ENCODE measurements at places on chromosomes 6 and 20. TPM values are rescaled to one million over a fixed set of nuclear protein-coding genes. Genes with fewer than 3 reads are reported as not detected.

Gene DACT2
- 1.4 TPM for total RNA-seq

DNA sequence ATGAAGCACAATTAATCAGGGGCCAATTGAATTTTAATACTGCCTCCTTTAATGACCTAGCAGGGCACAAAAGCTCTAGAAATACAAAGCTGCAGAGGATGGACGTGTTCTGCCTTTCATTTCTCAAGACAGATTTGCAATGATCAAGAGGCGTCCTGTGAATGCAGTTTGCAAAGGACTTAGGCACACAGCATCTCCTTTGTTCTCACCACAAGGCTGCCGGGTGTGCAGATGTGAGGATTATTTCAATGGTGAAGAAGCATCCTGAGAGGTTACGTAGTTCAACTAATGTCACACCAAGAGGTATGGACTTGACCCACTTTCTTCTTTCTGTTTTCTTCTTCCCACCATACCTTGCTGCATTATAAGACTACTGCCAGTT, 42.9 kb upstream of the SPTLC3 start:
- H3K27ac ChIP-seq = no peak overlapping the region
- no peaks in the 10 kb centered on the region for H3K4me1 ChIP-seq
- H3K36me3 ChIP-seq = no peaks in the 10 kb centered on the region
- no peaks in the 10 kb centered on the region for H3K27me3 ChIP-seq
- no peak overlapping the region for H3K4me3 ChIP-seq

Gene SYS1
- 32.4 TPM for total RNA-seq

Gene SIM1
- total RNA-seq = not detected

- H3K4me3 ChIP-seq = peak overlapping the region; percentile 50
- no peak overlapping the region for H3K27ac ChIP-seq
- H3K36me3 ChIP-seq = no peaks in the 10 kb centered on the region
Measured at GRCh38 chr20:41048461-41049301, 20.1 kb downstream of the TOP1 start.

Gene DCBLD1
- total RNA-seq = 11.8 TPM

GRCh38 chr20:33693289-33693688, 7.1 kb upstream of the E2F1 start:
- DNase-seq = no peak
- H3K27ac ChIP-seq = no peak overlapping the region
- no peak overlapping the region for H3K4me3 ChIP-seq
- H3K4me1 ChIP-seq = peaks cover 33% of the 10 kb centered on the region
- H3K27me3 ChIP-seq = no peaks in the 10 kb centered on the region
- H3K36me3 ChIP-seq = no peaks in the 10 kb centered on the region

Gene TP53INP2
- total RNA-seq = 40.1 TPM

Gene METTL24
- 0.57 TPM for total RNA-seq

DNA sequence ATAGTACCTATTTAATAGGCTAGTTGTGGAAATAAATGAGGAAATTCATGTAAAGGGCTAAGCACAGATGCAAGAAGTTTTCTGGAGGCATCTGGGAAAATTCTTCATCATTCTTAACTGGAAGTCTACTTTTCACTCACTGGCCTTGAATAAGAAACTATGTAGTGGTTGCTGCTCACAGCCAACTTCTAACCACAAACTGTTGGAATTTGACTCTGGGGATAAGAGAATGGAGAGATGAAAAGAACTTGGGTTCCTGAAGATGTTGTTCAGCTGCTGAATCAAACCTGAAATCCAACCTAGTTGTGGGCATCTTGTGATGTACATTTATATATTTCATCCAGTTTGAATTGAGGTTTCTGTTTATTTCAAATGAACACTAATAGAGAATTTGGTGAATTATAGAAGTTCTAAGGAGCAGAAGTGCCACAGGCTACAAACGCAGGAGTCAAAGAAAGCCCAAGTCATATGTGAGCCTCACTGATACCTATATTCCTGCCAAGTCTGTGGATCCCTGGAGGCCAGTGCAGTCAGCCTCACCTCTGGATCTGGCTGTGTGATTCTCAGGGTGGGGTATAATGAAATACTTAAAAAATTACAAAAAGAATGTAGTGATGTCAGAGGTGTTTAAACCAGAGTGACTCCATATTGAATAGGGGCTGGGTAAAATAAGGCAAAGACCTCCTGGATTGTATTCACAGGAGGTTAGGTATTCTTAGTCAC, 18.7 kb upstream of the MEI4 start:
- H3K27me3 ChIP-seq = no peaks in the 10 kb centered on the region
- no peak for DNase-seq
- no peak overlapping the region for H3K4me3 ChIP-seq
- H3K27ac ChIP-seq = no peak overlapping the region
- H3K4me1 ChIP-seq = no peaks in the 10 kb centered on the region

- H3K27ac ChIP-seq = no peak overlapping the region
- H3K36me3 ChIP-seq = no peaks in the 10 kb centered on the region
- H3K27me3 ChIP-seq = no peaks in the 10 kb centered on the region
- no peak overlapping the region for H3K4me3 ChIP-seq
- DNase-seq = no peak
Measured at GRCh38 chr20:36754656-36755222, 8.8 kb upstream of the NDRG3 start.

DNA sequence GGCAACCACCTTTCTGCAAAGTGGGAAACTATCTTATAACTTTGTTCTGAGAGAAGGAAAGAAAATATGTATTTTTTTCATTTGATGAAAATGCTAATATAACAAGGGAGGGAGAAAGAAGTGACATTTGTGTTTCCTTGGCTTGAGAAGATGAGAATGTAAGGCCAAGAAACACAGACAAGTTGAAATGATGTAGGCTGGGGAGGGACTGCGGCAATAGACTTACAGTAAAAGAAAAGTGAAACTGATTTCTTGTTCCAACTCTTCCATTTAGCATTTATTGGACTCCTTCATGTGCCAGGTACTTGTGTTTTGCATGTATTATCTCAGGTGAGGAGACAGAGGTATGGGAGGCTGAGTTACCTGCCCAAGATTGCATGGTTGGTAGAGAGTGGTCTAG, 130.9 kb downstream of the CARMIL1 start:
- no peaks in the 10 kb centered on the region for H3K36me3 ChIP-seq
- H3K27me3 ChIP-seq = no peaks in the 10 kb centered on the region
- H3K4me1 ChIP-seq = peaks cover 4% of the 10 kb centered on the region
- H3K27ac ChIP-seq = no peak overlapping the region
- DNase-seq = no peak
- H3K4me3 ChIP-seq = no peak overlapping the region

GRCh38 chr6:42295181-42295580, 77.5 kb upstream of the MRPS10 start:
- H3K27me3 ChIP-seq = no peaks in the 10 kb centered on the region
- DNase-seq = no peak
- peak overlapping the region; percentile 11 for H3K27ac ChIP-seq
- no peak overlapping the region for H3K4me3 ChIP-seq

GRCh38 chr20:22452442-22453011, 131.8 kb downstream of the FOXA2 start:
- no peak for DNase-seq
- H3K27ac ChIP-seq = no peak overlapping the region
- H3K27me3 ChIP-seq = peaks cover 55% of the 10 kb centered on the region
- H3K36me3 ChIP-seq = no peaks in the 10 kb centered on the region
- H3K4me1 ChIP-seq = peaks cover 6% of the 10 kb centered on the region
- no peak overlapping the region for H3K4me3 ChIP-seq

Gene CST7
- 5.5 TPM for total RNA-seq

- H3K27me3 ChIP-seq = peaks cover 40% of the 10 kb centered on the region
- no peaks in the 10 kb centered on the region for H3K36me3 ChIP-seq
- H3K27ac ChIP-seq = no peak overlapping the region
Measured at GRCh38 chr6:167791091-167791779, 35.5 kb upstream of the AFDN start.

Gene SLC17A1
- not detected for total RNA-seq

DNA sequence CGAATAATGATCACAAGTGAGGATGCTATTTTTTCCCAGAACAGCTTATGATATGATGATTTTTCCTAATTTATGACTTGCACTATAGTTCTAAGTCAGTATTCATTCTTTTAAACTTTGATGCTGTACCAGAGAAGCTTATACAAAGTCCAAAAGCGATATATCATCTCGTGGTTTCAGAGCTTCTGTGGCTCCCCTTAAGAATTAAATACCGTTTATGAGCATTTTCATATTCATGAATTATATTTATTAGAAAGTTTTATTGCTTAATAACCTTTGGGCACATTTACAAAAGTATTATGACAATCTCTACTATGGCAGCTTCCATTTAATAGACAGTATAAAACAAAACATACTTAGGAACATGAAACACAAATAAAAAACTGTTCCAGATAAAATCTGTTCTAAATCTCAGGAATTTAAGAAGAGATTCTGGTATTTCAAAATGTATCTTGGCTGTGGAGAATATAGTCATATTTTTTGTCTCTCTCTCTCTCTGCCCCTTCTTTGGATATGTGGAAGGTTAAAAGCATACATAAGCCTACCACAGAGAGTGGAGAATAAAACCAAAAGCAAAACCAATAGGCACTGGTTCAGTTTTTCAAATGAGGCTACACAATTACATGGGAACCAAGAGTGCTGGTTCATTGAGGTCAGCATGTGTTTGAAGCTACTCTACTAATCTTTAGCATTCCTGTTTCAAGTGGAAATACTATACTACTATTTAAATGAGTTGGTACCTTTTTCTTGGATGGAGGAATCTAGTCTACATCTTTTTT, 884.5 kb upstream of the GJE1 start:
- H3K27me3 ChIP-seq = no peaks in the 10 kb centered on the region
- DNase-seq = no peak
- H3K4me3 ChIP-seq = no peak overlapping the region
- H3K27ac ChIP-seq = no peak overlapping the region

DNA sequence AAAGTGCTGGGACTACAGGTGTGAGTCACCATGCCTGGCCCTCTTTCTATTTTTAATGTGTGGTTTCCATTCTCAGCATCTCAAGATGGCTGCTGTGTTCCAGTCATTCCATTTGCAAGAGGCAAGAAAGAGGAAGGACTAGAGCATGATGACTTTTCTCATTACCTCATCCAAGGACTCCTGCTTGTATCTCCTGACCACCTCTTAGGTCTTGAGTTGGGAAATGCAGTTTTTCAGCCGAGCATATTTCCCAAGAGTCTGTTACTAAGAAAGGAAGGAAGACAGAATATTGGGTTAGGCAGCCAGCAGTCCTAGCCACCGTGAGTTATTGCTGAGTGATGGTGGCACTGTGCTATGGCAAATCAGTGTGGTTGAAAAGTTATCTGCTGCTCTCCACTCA, 108.4 kb upstream of the INSM1 start:
- H3K4me3 ChIP-seq = no peak overlapping the region
- no peaks in the 10 kb centered on the region for H3K4me1 ChIP-seq
- no peaks in the 10 kb centered on the region for H3K36me3 ChIP-seq

DNA sequence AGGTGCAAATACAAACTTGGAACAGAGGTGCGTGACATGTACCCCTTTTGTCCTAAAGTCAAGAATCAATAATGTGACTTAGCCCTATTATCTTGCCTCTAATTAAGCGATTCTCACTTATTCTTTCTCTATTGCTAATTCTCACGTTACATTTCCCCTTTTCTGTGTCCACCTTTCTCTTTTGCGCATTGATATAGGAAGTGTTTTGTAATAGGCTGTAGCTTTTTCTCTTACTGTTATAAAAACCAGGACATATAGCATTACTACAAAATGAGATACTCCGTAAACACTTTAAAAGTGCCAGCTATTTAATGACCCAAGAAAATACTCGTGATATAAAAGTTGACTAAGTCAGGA, 669 bp upstream of the TMEM30A start:
- H3K4me3 ChIP-seq = peak overlapping the region; percentile 84
- peak overlapping the region; percentile 96 for H3K27ac ChIP-seq
- no peaks in the 10 kb centered on the region for H3K4me1 ChIP-seq
- H3K27me3 ChIP-seq = no peaks in the 10 kb centered on the region

DNA sequence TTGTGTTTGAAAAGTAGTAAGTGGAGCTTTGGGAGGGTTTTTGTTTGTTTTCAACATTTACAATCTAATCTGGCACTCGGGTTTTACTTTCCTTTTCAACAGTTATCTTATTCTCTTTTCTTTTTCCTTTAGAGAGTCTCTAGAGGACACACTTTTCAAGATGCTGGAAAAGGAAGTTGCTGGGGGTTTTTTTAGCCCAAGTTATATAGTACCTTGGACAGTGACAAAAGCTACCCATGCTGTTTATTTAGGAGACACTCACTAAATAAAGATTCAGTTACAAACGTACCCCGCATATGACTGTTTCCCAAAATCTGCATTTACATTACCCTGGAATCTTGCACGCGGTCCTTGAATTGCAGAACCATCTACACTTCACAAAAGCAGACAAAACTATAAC, 78.8 kb downstream of the MAP7 start:
- no peaks in the 10 kb centered on the region for H3K4me1 ChIP-seq
- H3K27ac ChIP-seq = no peak overlapping the region
- DNase-seq = no peak
- H3K4me3 ChIP-seq = no peak overlapping the region

DNA sequence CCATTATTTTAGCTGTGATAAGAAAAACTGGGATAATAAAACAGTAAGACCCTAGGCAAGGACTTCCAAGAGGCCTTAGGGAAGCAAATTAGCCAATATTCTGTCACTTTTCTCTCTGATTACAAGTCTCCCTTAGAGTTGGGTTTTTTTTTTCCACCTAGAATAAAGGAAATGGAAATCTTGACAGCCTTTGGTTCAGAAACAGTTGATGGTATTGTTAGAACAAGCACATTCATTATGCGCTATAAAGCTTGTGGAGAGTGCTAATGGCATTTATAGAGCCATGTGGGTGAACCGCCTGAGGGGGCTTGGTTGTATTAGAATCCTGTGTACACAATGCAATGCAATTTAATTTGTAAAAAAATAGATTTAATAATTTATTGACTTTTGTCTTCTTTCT, 88.9 kb upstream of the OGFRL1 start:
- H3K27me3 ChIP-seq = no peaks in the 10 kb centered on the region
- H3K36me3 ChIP-seq = no peaks in the 10 kb centered on the region
- no peaks in the 10 kb centered on the region for H3K4me1 ChIP-seq
- H3K4me3 ChIP-seq = no peak overlapping the region

DNA sequence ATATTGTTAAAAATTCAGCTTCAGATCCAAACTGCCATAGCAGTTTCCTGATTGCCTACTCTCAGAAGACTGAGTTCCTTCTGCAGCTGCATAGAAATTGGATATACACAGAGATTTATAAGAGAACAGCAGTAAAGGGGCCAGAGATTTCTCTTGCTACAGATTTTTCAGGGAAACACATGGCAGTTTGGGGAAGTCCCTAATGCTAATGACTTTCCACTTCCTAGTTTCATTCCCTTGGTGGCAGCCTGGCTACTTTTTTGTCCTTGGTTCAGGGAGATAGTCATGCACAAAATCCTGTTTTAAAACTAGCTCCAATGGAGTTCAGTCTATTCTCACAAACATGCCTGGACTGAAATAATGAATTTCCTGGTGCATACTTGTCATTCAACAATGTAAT, 125.3 kb upstream of the PLCB4 start:
- H3K27me3 ChIP-seq = no peaks in the 10 kb centered on the region
- H3K4me1 ChIP-seq = peaks cover 23% of the 10 kb centered on the region
- no peak for DNase-seq
- no peak overlapping the region for H3K27ac ChIP-seq

GRCh38 chr6:100774681-100775080, 106.4 kb downstream of the ASCC3 start:
- H3K4me1 ChIP-seq = no peaks in the 10 kb centered on the region
- H3K4me3 ChIP-seq = no peak overlapping the region
- no peaks in the 10 kb centered on the region for H3K27me3 ChIP-seq
- H3K36me3 ChIP-seq = no peaks in the 10 kb centered on the region
- no peak for DNase-seq

- H3K4me1 ChIP-seq = no peaks in the 10 kb centered on the region
- H3K36me3 ChIP-seq = no peaks in the 10 kb centered on the region
- H3K27ac ChIP-seq = peak overlapping the region; percentile 90
- H3K27me3 ChIP-seq = no peaks in the 10 kb centered on the region
- DNase-seq = no peak
- peak overlapping the region; percentile 83 for H3K4me3 ChIP-seq
Measured at GRCh38 chr6:125780540-125781313, 10.0 kb upstream of the NCOA7 start.

Measured in esophagus squamous epithelium (tissue), 5 donors.